ENCODE measurements at places on chromosomes 16 and 17.

- no peak for DNase-seq
These were observed 14.4 kb downstream of the DNAJC7 start for GRCh38 chr17:42002792-42003301.

GRCh38 chr16:12833926-12834325 lies 30.2 kb upstream of the CPPED1 start:
- no peak for DNase-seq

DNA sequence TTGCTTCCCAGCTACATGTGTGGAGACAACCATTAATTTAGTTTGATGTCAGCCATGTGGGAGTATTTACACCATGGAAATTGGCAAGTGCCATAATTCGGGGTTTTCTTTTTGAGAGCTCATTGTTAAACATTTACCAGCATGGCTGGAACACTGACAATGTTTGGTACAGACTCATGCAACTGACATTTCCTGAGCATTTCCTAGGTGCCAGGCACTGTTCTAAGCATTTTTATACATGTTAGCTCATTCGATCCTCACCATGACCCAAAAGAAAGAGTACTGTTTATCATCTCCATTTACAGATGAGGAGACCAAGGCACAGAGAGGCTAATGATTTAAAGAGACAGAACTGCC lies 86.9 kb downstream of the FOXL1 start:
- no peak for DNase-seq

DNA sequence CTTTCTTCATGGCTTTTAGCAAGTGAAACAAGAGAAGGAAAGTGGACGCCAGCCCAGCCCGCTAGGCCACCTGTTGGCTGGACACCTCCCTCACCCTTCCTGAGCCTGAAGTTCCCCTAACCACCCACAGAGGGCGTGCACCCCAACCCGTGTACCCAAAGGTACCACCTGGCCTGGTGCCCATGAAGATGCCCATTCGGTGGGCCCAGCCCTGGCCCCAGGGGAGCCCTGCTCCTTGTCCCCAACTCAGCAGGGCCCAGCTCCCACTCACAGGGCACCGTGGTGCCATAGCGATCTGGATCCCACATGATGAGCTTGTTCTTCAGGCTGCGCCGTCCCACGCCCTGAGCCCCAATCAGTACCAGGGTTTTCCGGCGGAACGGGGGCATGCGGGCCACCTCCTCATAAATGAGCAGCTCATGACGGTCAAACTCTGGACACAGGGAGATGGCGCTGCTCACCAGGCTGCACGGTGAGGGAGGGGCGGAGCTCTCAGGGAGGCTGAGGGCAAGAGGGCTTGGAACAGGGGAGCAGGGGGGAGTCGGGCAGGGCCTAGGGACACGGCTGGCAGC lies 26.8 kb downstream of the MPP2 start:
- DNase-seq = no peak

- DNase-seq = no peak
These were observed 36.4 kb downstream of the AKAP1 start for GRCh38 chr17:57121308-57122042.

DNA sequence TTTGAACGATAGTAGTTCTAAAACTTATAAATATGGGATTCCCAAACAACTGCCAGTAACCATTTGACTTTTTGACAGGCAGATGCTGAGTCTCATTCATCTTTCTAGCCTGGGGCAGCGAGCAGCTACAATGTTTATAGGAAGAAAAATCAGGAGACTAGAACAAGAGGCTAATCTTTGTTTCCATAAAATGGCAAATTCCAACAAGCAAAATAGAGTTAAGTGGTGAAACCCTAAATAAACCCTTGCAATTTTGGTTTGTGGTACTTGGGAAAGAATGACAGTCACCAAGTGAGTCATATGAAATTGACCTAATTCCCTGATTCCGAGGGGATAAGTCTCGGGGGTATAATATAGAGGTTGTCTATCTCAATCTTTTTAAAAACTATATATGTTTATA lies 27.3 kb upstream of the HS3ST2 start:
- no peak for DNase-seq

DNA sequence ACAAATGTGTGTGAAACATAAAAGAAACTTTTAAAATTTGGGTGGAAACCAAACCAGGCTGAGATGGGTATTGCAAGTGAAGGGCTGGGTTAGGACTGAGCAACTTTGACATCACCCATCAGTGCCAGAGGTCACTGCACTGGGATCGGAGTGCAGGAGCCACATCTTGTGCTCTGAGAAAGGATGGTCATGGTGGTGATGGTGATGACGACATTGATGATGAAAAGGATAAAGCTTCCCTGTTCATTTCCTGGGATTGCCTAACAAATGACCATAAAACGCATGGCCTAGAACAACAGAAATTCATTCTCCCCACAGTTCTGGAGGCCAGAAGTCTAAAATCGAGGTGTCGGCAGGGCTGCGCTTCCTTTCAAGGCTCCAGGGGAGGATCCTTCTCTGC lies 324.0 kb downstream of the MAF start:
- DNase-seq = no peak

GRCh38 chr16:89281189-89281577 lies 63.7 kb downstream of the ZNF778 start:
- DNase-seq = no peak

DNA sequence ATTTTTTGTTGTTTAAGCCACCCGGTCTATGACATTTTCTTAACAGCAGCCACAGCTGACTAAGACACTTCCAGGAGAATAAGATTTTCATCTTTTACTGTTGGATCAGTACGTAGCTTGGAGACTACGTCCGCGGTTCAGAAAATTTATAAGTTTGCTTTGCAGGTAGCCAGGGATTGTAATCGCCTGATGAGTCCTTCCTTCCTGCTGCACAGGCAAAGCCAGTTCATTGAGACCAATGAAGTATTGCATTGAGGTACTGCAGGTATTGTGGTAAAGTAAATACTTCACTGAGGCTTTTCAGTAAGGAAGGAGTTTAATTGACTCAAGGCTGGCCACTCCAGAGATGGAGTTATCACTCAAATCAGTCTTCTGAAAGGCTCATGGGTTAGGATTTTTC lies 269.4 kb upstream of the ELAC2 start:
- no peak for DNase-seq

- DNase-seq = no peak
These were observed 49.5 kb upstream of the MYOCD start for GRCh38 chr17:12616161-12616560.

DNA sequence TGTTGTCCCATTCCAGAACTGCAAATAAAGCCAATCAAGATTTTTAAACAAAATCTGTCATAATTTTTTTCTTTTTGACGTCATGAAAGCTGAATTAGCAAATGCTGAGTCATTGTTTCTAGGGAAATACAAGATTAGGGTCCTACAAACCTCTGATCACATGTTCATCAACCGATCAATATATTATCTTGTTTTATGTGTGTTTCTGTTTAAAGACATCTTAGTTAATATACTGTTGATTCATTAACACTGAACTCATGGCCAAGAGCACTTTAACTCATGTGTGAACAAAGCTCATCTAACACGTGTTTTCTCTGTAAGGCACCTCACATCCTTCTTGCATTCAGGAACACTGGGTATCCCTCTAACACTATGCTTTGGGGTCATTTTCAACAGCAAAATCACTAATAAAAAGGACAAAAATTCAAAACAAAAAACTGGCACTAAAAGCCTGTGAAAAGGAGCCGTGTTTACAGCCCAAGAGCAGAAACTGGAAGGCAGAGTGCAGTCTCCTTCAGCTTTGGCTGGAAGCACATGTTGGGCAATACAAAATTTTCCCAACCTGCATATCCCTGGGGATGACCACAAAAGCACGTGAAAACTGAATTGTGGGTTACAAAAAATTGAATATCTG lies 102.5 kb downstream of the PARN start:
- DNase-seq = no peak

DNA sequence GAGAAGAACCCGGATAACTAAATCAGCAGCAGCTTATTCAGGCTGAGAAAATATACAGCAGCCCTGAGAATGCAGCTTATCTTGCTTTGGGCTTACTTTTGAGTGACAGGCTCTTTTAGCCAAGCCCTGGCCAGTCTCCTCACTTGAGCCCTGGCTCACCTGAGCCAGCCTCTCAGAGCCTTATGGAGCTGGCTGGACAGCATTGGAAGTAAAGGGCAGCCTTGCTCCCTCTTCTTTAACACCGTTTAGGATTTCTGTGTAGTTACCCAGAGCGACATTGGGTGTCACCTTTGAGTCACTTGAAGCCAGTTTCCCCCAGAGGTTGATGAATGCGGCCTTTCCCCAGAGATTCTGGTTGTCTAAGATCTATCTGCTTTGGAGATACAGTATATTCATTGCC lies 7.7 kb upstream of the NPIPB2 start:
- no peak for DNase-seq

DNA sequence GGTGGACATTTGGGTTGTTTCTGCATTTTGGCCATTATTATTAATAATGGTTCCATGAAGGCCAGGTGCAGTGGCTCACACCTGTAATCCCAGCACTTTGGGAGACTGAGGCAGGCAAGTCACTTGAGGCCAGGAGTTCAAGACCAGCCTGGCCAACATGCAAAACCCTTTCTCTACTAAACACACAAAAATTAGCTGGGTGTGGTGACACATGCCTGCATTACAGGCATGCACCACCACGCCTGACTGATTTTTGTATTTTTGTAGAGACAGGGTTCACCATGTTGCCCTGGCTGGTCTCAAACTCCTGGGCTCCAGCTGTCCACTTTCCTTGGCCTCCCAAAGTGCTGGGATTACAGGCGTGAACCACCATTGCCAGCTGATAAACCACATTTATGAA lies 58.5 kb downstream of the TNFRSF13B start:
- no peak for DNase-seq

DNA sequence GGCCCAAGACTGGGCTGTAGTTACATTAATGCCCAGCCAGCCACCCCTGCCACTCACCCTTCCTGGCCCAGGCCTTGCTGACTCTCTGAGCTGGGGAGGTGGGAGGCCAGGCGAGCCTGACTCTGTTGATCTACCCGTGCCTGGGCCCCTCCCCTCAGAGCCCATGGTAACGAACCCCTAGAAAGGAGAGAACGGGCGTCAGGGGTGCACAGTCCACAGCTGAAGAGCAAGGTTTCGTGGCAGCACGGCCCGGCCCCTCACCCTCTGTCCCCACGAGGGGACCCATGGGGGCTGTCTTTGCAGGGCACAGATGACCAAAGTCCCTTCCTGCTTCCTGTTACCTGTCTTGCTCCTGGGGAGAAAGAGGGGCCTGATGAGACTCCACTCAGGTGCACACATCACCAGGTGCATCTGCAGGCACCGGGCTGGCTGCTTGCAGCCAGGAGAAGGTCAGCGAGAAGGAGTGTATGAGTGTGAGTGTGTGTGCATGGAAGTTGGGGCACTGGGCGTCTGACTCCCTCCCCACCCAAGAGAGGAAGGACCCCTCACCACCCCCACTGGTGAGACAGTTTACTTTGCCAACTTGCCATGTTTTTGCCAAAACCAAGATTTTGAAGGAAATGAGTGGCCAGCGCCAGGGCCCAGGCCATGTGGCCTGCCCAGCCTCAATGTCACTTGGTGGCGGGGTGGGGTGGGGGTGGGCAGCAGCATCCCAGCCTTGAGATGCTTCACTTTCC lies 359.1 kb downstream of the SEC14L1 start:
- DNase-seq = no peak

DNA sequence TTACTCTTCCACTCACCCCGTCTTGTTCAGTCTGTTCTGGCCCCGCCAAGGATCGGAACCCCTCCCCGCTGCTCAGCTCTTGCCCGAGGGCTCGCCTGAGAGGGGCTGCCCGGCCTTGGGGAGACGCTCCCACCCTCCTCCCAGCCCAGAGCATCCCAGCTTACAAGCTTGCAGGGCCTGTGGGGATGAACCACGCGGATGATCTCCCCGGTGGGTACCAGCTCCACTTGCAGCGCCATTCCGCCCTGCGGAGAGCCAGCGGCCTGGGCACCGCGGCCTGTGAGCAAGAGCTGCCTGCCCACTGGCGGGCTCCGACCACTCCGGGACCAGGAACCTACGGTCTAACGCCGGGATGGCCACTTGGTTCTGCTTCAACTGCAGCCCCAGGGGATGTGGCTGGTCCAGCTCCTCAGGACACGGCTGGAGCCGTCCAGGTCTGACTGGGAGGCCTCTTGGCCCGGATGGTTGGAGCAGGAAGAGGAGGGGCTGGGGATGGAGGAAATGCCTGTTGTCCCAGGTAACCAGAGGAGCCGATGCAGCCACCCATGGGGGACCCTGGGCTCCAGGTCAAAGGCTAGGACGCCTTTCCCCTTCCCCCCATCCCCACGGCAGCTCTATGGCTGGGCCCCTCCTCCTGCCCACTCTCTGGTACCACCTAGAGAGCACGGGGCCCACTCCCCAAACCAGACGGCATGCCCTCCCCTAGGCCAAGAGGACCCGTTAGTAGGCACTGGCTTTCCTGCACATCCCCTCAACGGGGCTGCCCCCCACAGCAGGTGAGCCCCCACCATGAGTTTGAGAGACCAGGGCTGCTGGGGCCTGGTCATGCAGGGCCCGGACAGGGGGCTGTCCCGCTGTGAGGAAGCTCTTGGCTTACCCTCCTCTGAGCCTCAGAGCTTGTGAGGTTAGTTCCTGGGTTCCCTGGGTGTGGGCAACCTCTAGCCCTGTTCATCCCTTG lies at the start of gene MYO1C:
Gene MYO1C (minus strand): TSS at position 438 of the 958 bp plus-strand sequence. CDS start 199 bp downstream, at position 239.
- DNase-seq = no peak

DNA sequence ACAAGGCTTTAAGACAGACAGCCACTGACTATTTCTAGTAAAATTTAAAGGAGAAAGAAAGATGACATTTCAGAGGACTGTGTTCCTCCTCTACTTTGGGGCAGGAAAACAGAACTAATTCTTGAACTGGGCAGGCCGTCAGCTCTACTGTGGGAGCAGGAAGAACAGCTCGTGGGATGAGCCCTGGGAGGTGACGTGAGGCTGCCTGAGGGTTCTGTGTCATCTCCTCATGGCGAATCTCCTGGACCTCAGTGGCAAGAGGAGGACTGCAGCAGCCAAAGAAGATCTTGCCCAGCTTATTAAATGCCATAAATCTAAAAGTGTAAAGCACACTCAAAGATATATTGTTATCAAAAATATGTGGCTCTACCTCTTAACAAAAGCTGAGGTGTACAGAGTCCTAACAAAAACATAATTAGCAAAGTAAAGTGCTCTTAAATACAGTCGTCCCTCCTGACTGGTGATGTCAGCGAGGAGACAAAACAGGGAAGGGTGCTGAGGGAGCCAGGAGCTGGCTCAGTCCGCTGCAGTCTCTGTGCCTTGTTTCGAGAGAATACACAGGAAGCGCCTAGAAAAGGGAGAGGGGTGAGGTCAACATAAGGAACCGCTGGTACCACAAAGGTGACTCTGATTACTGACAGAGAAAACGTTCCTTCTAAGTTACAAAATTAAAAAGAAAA lies 58.0 kb downstream of the CREBBP start:
- no peak for DNase-seq

Data from stimulated activated CD4-positive, alpha-beta T cell treated with anti-CD3 and anti-CD28 coated beads, Interleukin-15, amount 100 ng/mL, for 1 hour (primary cell).